ENCODE measurements at places on chromosomes 1 and 21.
A peak's percentile ranks its signal among the peaks of the same experiment; 100 is the strongest.

- no peak for DNase-seq
These were observed 81.4 kb downstream of the TRABD2B start for GRCh38 chr1:47915677-47916353.

DNA sequence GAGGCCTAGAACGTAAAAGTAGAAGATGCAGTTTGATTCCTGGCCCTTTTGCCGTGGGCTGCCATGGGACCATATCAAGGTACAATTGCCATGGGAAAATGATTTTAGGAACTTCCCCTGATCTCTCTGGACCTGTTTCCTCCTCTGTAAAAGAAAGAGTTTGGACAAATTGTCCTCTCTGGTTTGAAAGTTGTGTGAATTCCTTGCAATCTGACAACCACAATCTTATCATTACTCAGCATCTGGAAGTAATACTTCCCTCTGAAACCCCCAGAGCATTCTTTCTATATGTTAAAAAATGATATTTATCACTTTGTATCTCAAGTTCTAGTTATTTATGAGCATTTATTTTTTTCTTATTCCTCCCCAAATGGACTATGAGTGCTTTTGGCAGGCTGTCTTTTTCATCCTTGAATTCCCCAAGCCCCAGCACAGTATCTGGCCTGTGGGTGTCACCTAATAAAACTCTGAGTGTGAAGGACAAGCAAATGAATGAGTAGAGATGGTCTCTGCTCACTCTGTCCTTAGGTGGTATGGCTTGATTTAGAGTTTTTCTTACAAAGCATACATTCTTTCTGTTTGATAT, 181.1 kb downstream of the DYRK1A start:
- no peak for DNase-seq

- no peak for DNase-seq
These were observed at the start of gene KIAA0319L for GRCh38 chr1:35557118-35557610. Gene KIAA0319L (minus strand): TSS chr1:35557403. CDS start chr1:35554491, 2,912 bp downstream.

DNA sequence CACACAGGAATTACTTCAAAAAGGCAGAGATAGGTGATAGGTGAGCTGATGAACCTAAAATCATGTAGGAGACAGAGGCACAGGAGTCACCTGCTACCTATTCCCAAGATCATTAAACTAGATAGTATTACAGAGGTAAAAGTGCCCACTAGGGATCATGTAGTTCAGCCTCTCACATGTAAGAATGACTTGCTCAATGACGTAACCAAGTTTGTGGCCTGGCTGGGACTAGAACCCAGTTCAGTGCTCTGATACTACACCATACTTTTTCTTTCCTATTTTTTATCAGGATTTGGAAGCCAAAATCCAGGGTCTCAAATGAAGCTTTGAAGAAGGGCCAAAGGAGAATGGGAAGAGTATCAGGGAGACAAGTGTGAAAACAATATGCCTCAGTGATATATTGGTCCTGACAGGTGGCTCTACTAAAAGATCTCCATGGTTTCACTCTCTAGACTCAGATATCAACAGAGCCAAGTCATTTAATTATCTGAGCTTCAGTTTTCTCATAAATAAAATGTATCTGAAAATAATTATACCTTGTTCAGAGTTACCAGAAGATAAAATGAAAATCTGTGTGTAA, 87.3 kb upstream of the SLFNL1 start:
- DNase-seq, result no peak

- no peak for DNase-seq
These were observed 377.8 kb downstream of the USH2A start for GRCh38 chr1:216045400-216045799.

DNA sequence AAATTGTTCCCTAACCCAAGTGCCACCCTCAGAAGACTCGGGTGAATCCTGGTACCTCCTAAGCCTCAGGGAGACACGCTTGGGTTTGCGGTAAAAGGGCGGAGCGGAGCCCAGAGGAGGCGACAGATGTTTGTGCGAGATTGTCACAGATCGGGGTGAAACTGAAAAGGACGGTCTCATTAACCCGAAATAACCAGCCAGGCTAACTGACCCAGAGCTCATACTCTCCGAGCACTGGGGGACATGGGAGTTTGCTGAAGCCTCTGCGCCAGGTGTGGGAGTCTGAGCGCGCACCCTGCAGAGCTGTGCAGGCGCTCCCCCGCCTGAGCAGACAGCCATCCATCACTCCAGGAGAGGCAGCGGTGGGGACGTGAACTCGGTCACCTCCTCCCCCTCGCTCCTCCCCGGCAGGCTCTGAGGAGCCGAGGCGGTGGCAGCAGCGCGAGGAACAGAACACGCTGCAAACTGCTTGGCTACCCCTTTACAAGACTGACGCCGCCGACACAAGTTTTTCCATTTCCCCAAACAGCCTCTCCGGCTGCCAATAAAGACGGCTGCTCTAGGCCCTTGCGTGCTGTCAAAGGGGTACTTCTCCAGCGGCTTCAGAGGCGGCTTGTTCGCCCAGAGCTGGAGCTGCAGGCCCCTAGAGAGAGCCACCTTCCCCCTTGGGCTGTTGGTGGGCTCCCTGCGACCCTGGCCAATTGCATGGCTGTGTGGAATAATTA, 43.5 kb downstream of the RRAGC start:
- no peak for DNase-seq

DNA sequence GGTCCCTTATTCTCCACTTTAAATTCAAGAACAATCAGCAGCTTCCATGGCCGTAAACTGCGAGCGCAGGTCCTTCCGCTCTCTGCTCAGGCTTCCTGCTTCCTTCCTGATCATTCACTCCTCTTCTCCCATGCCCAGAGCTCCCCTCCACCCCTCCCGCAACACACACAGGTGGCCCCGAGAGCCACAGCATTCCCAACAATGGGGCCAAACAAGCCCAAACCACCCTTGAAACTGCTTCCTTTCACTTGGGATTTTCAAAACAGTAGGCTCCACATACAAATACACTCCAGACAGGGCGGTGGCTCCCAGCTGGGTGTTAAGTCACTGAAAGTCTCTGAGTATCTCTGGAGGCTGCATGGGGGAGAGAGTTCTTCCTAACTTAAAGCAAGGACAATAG, 11.4 kb downstream of the FAM89A start:
- DNase-seq, result no peak

DNA sequence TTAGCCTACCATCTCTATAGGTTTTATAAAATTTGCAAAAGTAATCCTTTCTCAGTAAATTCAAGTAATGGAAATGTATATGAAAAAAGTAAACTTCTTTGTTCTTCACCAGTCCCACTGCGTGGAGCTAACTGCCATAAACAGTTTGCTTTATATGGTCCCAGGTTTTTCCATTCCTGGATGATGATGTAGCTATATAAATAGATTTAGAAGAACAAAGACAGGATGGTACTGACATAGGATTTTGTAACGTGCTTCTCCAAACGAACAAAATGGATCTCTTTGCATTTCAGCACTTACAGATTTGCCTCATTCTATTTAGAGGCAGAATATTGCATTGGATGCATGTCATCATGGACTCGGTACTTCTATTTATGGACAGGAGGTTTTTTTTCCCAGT, 57.3 kb downstream of the SMYD2 start:
- no peak for DNase-seq

DNA sequence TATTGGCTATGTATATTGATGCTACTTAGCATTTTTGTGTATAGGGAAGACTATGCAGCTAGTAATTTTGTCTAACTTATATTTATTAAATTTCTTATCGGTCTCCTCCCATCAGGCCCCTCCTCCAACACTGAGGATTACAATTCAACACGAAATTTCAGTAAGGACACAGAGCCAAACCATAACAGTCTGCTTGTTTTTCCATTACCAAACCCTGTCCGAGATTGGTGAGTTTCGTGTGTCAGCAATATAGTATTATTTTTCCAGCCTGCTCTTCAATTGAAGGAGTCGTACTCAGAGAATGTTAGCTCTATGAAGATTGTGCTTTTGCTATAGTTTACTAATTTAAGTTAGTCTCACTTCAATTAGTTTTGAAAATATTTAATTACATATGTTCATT, 1495.3 kb downstream of the MRPL39 start:
- DNase-seq, result no peak

GRCh38 chr1:225876900-225877510, 5.2 kb downstream of the TMEM63A start:
- DNase-seq, result no peak

DNA sequence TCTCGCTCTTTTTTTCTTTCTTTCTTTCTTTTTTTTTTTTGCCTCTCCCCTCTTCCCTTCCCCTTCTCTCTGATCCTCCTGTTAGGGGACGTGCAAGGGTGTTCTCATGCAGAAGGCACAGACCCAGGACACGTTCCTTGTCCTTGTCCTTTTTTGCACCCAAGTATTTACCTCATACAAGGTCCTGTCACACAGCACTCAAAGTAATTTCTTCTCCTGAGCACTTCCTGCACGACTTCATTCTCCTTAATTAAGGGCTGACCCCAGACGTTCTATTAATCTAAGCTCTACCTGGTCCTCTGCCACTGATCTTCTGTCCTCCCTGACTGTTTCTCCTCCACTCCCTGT, 424 bp upstream of the PCNX2 start:
- no peak for DNase-seq

GRCh38 chr1:56968878-56969495, 3.2 kb upstream of the C8B start:
- no peak for DNase-seq

DNA sequence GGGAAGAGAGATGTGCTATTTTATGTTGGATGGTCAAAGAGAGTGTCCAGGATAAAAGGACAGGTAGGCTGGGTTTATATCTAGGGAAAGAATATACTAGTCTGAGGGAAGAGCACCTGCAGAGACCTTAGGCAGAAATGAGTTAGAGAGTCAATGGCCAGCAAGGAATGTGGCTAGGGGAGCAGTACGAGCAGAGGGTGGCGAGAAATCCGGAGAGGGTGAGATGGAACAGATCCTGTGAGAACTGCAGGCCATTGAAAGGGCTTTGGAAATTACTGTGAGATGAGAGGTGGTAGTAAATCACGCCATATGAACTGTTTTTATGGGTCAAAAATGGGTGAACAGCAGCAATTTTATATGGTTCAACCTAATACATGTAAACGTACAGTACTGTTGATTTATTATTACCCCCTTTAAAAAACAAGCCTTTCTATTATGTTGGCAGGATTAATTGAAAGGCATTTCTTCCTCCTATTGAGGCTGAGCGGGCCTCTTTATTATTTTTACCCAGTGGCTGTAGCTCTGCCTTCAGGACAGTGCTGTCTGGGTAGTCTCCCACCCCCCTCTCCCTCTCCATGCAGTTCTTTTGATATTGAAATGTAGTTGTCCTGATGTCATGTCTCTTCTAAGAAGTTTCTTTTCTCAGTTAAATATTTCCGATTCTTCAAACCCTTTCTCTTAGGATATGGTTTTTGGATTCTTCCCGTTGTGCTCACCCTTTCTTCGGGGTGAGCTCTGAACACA, 75.2 kb upstream of the CD1D start:
- no peak for DNase-seq

GRCh38 chr1:6646499-6647148, 22.0 kb downstream of the THAP3 start:
- no peak for DNase-seq

- no peak for DNase-seq
These were observed 2.8 kb downstream of the CAMK1G start for GRCh38 chr1:209586221-209586740.

- no peak for DNase-seq
These were observed 32.6 kb downstream of the PIGM start for GRCh38 chr1:159999204-159999603.

DNA sequence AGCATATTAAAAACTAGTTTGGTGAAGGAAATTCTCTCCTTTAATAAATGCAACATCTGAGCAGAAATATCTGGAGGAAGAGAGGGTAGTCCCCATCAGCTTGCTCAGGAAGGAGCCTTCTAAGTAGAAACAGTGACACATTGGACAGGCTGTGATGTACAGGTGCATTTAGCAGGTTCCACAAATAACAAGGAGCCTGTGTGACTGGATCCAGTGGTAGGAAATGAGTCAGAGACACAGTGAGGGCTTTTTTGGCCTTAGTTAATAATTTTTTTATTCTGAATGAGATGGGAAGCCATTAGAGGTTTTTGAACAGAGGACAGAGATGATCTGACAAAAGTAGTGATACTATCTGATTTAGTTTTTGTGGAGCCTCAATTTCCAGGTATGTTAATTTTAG, 738.9 kb upstream of the PTBP2 start:
- no peak for DNase-seq

GRCh38 chr1:172325531-172325930, 95.0 kb upstream of the C1orf105 start:
- DNase-seq, result no peak

GRCh38 chr1:161285113-161285512, 24.7 kb downstream of the MPZ start:
- DNase-seq, result no peak

DNA sequence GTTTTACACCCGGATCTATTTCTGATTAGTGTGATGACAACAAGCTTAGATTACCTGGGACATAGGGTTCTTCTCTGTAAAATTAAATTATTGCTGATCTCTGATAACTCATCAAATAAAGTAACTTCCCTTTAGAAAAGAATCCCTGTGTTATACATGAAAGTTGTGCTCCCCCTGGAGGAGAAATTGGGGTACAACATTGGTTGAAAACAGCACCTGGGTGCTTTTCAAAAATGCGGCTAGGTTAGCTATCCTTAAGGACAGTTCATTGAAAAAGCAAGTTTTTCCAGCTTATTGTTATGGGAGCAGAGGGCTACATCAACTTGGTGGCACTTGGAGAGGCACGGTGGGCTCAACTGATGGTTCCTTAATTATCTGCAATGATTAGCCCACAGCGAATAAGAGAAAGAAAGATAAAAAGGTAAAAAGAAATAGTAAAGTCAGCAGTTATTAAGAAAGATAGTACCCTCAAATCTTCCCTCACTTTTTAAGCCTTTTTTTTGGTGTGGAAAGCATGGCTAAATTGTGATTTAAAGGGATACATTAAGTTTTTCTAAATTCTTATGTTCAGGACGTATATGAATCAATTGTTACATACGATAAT, 97.8 kb downstream of the FMN2 start:
- peak; percentile 2 for DNase-seq

DNA sequence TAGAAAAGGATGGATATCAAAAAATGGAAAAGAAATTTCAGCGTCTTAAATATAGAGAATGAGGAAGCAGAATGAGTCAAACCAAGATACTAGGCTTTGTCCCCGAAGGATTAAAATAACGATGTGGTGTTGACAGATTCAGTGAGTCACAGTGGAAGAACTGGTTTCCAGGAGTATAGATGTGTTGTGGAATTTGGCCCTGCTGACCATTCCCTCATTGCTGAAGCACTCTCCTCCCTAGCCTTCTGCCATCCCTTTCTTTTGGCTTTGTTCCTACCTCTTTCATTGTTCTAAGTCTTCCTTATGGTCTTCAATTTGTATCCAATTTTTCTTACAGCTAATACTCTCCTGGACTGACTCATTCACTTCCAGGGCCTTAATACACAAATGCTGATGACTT, 23.1 kb upstream of the USP25 start:
- DNase-seq, result no peak

GRCh38 chr1:91567583-91567982, 66.9 kb downstream of the CDC7 start:
- no peak for DNase-seq

DNA sequence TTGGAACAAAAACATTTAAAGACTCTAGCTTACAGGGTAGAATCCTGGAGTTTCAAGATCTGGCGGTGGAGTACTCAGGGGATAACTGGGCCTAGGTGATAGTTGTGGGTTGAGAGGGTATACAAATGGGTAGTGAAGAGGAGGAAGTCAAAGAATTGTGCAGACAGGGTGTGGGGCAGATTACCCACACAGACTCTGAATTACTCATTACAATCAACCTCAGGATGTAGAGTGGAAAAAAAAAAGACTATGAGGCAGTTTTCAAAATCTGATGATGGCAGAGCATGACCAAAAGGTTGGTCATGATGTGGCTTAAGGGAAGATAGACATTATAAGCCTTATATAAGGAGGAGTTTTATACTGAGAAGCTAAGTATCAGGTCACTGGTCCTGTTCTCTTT, 44.1 kb upstream of the GLIS1 start:
- no peak for DNase-seq

All from stimulated activated CD4-positive, alpha-beta T cell treated with anti-CD3 and anti-CD28 coated beads, Interleukin-2, amount 100 ng/mL, for 24 hours (primary cell).